ENCODE measurements at places on chromosomes 7 and 10. TPM values are rescaled to one million over a fixed set of nuclear protein-coding genes. Genes with fewer than 3 reads are reported as not detected.
A peak's percentile ranks its signal among the peaks of the same experiment; 100 is the strongest.

PLCE1 gene
- 13.5 TPM for total RNA-seq

HGF gene
- 12.6 TPM for total RNA-seq

H2BK1 gene
- total RNA-seq = not detected

SLC25A28 gene
- 50.1 TPM for total RNA-seq

GRCh38 chr7:87506246-87507180 lies 31.0 kb upstream of the ABCB4 start:
- DNase-seq = no peak
- no peak overlapping the region for H3K4me3 ChIP-seq
- no peaks in the 10 kb centered on the region for H3K4me1 ChIP-seq
- no peaks in the 10 kb centered on the region for H3K36me3 ChIP-seq
- H3K27ac ChIP-seq = no peak overlapping the region

GRCh38 chr10:412109-412508 lies 276.9 kb downstream of the ZMYND11 start:
- H3K4me1 ChIP-seq = no peaks in the 10 kb centered on the region
- DNase-seq = no peak
- H3K4me3 ChIP-seq = no peak overlapping the region
- H3K27me3 ChIP-seq = no peaks in the 10 kb centered on the region
- H3K36me3 ChIP-seq = peaks cover 3% of the 10 kb centered on the region

GRCh38 chr7:549066-549890 lies 29.6 kb upstream of the PDGFA start:
- no peak for DNase-seq
- H3K36me3 ChIP-seq = no peaks in the 10 kb centered on the region
- H3K27ac ChIP-seq = no peak overlapping the region
- H3K4me1 ChIP-seq = no peaks in the 10 kb centered on the region
- H3K27me3 ChIP-seq = no peaks in the 10 kb centered on the region
- H3K4me3 ChIP-seq = no peak overlapping the region

DNA sequence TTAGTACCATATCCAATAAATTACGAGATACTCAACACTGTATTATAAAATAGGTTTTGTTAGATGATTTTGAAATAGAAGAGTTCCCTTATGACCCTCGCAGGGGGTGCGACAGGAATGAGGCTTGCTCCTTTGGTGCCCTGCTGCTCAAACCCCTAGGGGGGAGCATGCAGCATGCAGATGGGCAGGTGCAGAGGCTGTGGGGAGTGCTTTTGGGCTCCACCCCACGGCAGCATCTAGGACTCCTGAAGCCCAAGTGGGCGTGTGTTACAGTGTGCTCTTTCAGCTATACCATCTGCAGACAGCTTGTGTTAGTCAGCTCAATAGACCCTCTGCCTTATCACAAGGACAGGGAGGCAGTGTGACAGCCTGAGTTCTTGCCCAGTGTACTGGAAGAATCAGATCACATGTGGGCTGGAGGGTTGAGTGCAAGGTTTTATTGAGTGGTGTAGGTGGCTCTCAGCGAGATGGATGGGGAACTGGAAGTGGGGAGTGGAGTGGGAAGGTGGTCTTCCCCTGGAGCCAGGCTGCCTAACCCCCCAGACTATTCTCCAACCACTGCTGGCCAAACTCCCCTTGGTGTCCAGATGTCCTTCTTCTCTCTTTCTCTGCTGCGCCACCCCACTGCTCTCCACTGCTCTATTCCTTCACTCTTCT lies 3.1 kb upstream of the MRC1 start:
- H3K36me3 ChIP-seq = no peaks in the 10 kb centered on the region
- H3K4me1 ChIP-seq = no peaks in the 10 kb centered on the region
- H3K27me3 ChIP-seq = no peaks in the 10 kb centered on the region
- no peak for DNase-seq
- H3K27ac ChIP-seq = no peak overlapping the region
- no peak overlapping the region for H3K4me3 ChIP-seq

GRCh38 chr10:105104297-105104696 lies 463.2 kb downstream of the SORCS3 start:
- H3K4me3 ChIP-seq = no peak overlapping the region
- no peaks in the 10 kb centered on the region for H3K36me3 ChIP-seq
- H3K27me3 ChIP-seq = no peaks in the 10 kb centered on the region
- no peak overlapping the region for H3K27ac ChIP-seq
- DNase-seq = no peak

DNA sequence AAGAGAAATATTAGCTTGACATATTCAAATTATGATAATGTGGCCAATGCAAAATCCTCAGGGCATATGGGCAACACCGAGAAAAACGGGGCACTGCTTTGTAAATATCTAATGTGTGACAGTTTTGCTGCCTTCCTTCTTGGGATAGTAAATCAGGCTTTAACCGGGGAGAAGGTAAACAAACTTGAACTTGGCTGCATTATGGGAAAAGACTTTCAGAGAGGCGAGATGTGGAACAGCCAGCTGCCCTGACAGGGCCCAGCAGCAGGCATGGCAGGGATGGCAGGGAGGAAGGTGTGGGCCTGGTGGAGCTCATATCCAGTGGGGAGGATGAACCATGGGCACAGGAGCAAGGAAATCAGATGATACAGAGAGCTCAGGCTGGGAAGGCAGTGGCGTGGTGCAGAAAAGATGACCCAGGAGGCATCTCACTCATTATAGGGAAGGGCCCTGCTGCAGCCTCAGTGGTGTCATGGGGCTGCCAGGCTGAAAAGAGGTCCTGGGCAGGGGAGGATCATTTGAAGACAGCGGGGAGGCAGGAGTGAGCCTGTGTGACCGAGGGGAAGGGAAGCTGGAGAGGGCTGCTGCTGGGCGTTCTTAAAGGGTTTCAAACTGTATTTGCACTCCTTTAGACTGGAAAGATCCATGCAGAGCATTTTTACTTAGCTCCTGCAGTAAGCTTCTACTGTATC lies 26.7 kb downstream of the CXCL12 start:
- no peaks in the 10 kb centered on the region for H3K4me1 ChIP-seq
- H3K27ac ChIP-seq = no peak overlapping the region
- H3K27me3 ChIP-seq = no peaks in the 10 kb centered on the region
- no peaks in the 10 kb centered on the region for H3K36me3 ChIP-seq

GRCh38 chr7:134767520-134768168 lies 11.8 kb upstream of the CALD1 start:
- DNase-seq = no peak
- no peaks in the 10 kb centered on the region for H3K27me3 ChIP-seq
- H3K4me3 ChIP-seq = peak overlapping the region; percentile 2
- peak overlapping the region; percentile 84 for H3K27ac ChIP-seq
- H3K36me3 ChIP-seq = no peaks in the 10 kb centered on the region

GRCh38 chr7:106367664-106368063 lies 82.9 kb upstream of the NAMPT start:
- H3K27ac ChIP-seq = no peak overlapping the region
- no peaks in the 10 kb centered on the region for H3K27me3 ChIP-seq
- H3K36me3 ChIP-seq = no peaks in the 10 kb centered on the region
- H3K4me3 ChIP-seq = no peak overlapping the region
- DNase-seq = no peak

DNA sequence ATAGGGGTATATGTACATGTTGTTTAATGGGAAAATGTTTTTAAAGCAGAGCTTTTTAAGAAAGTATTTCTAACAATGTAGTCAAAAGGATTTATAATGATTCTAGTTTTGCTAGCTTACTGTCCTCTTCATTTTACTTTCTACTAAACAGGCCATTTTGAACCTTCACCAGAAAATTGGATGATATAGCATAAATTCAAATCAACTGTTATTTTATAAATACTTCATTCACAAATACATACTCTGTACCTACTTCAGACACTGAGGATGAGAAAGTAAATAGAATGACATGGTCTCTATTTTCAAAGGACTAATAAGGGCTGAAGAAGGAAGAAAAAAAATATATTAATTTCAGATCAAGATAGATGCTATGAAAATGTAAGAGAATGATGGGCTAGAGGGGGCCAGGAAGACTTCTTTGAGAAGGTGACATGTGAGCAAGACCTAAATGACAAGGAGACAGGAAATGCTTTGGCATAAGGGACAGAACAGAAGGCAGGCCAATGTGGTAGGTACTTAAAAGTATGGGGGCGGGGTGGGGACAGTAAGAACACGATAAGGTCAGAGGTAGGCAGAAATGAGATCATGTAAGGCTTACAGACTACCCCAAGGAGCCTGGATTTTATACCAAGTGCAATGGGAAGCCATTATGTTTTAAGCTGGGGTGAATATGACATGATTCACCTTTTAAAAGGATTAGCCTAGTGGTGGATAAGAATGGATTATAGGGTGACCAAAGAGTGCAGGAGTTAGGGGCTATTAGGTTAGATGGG lies 5.2 kb downstream of the NAMPT start:
- H3K27me3 ChIP-seq = no peaks in the 10 kb centered on the region
- peaks cover 9% of the 10 kb centered on the region for H3K36me3 ChIP-seq
- no peak overlapping the region for H3K27ac ChIP-seq
- peaks cover 28% of the 10 kb centered on the region for H3K4me1 ChIP-seq
- no peak overlapping the region for H3K4me3 ChIP-seq
- DNase-seq = no peak

DNA sequence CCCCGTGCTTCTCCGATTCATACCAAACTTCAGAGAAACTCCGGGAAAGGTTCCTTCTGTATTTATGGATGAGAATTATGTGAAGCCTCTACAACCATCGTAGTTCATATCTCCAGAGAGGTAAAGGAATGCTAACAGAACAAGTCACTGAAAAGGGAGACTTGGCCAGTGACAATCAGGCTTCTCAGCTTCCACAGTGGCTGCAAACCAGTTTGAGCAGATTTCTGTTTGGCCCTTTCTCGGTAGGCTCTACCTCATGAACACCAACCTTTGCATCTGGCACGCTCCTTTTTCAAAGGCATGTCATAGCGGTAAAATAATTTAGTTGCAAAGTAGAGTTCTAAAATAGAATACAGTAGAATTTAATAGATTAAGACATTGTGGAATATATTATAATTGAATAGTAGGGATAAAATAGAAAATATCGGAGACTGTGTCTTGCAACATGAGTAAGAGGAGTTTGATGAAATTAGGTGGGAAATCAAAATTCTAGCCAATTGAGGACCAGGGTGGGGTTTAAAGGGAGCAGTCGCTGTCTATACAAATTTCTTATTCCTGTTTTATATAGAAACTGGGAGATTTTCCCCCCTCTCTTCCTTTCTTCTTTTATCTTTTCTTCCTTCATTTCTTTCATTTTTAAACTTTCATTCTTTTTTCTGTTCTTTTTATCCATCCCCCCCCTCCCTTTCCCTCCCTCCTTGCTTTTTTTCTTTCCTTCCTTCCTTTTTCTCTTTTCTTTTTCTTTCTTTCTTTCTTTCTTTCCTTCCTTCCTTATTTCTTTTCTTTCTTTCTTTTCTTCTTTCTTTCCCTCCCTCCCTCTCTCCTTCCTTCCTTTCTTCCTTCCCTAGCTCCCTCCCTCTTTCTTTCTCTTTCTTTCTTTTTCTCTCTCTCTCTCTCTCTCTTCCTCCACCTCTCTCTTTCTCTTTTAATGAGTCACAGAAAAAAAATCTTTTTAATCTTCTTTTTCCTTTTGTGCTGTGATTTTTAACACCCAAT lies 161.5 kb upstream of the KLF6 start:
- H3K27me3 ChIP-seq = no peaks in the 10 kb centered on the region
- no peak overlapping the region for H3K4me3 ChIP-seq
- DNase-seq = no peak
- peak overlapping the region; percentile 82 for H3K27ac ChIP-seq

- H3K27ac ChIP-seq = no peak overlapping the region
- H3K4me3 ChIP-seq = no peak overlapping the region
- H3K4me1 ChIP-seq = no peaks in the 10 kb centered on the region
- DNase-seq = no peak
These were observed 28.2 kb upstream of the ADCYAP1R1 start for GRCh38 chr7:31023877-31024276.

DNA sequence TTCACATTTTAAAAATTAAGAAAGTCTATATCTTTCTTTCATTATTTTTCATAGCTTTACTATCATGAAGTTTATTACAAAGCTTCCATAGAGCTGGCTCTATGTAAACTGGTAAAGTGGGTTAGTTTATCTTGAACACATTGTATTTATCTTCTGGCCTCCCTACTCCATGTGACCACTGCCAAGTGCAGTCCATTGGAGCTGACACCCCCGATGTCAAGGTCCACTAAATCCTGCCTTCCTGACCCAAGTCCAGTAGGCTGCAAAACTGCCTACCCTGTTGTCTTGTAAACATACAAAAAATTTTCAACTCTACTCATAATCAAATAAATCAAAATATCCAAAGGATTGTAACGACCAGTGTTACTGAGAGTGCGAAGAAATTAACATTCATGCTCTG lies 10.2 kb downstream of the DNAJC12 start:
- DNase-seq = no peak
- no peak overlapping the region for H3K4me3 ChIP-seq
- no peaks in the 10 kb centered on the region for H3K4me1 ChIP-seq
- no peak overlapping the region for H3K27ac ChIP-seq
- H3K27me3 ChIP-seq = no peaks in the 10 kb centered on the region
- no peaks in the 10 kb centered on the region for H3K36me3 ChIP-seq

- no peak overlapping the region for H3K27ac ChIP-seq
- no peak overlapping the region for H3K4me3 ChIP-seq
- no peak for DNase-seq
- no peaks in the 10 kb centered on the region for H3K4me1 ChIP-seq
- peaks cover 7% of the 10 kb centered on the region for H3K36me3 ChIP-seq
These were observed 104.9 kb downstream of the KMT2E start for GRCh38 chr7:105118612-105119600.

- H3K4me1 ChIP-seq = no peaks in the 10 kb centered on the region
- no peak for DNase-seq
These were observed 94.3 kb downstream of the DLG5 start for GRCh38 chr10:77832238-77832637.

- H3K27me3 ChIP-seq = no peaks in the 10 kb centered on the region
- no peak overlapping the region for H3K27ac ChIP-seq
- H3K4me3 ChIP-seq = no peak overlapping the region
- H3K4me1 ChIP-seq = peaks cover 6% of the 10 kb centered on the region
- H3K36me3 ChIP-seq = peaks cover 2% of the 10 kb centered on the region
- no peak for DNase-seq
These were observed 13.5 kb downstream of the CNNM2 start for GRCh38 chr10:102931643-102932042.

- DNase-seq = no peak
- no peaks in the 10 kb centered on the region for H3K27me3 ChIP-seq
- H3K27ac ChIP-seq = peak overlapping the region; percentile 55
- no peak overlapping the region for H3K4me3 ChIP-seq
These were observed 24.9 kb downstream of the RCC1L start for GRCh38 chr7:75048435-75049379.

- no peak overlapping the region for H3K4me3 ChIP-seq
- no peaks in the 10 kb centered on the region for H3K4me1 ChIP-seq
- no peak overlapping the region for H3K27ac ChIP-seq
- no peak for DNase-seq
- H3K36me3 ChIP-seq = no peaks in the 10 kb centered on the region
These were observed 73.3 kb upstream of the NKX6-2 start for GRCh38 chr10:132859084-132859855.

- peaks cover 11% of the 10 kb centered on the region for H3K36me3 ChIP-seq
- H3K27me3 ChIP-seq = no peaks in the 10 kb centered on the region
- DNase-seq = no peak
- no peaks in the 10 kb centered on the region for H3K4me1 ChIP-seq
- no peak overlapping the region for H3K4me3 ChIP-seq
These were observed 35.1 kb downstream of the MAD1L1 start for GRCh38 chr7:2197436-2198155.
